ENCODE measurements at places on chromosomes 5 and 9.

- DNase-seq, result no peak
Observed at GRCh38 chr5:112586596-112587062, 151.1 kb upstream of the APC start.

- no peak for DNase-seq
Observed at GRCh38 chr9:8863886-8864544, 1064.4 kb upstream of the DMAC1 start.

DNA sequence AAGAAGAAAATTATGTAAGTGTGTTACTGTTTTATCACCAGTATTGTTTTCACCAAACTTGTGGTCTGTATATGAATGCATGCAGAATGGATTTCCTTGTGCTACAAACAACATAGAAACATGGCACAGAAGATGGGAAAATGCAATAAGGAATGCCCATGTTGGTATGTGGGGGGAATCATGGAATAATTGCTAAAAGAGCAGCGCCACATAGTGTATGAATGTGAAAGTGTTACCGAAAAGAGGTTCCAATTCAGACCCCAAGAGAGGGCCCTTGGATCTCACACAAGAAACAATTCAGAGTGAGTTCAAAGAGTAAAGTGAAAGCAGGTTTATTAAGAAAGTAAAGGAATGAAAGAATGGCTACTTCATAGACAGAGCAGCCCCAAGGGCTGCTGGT, 26.4 kb upstream of the TYRP1 start:
- no peak for DNase-seq

DNA sequence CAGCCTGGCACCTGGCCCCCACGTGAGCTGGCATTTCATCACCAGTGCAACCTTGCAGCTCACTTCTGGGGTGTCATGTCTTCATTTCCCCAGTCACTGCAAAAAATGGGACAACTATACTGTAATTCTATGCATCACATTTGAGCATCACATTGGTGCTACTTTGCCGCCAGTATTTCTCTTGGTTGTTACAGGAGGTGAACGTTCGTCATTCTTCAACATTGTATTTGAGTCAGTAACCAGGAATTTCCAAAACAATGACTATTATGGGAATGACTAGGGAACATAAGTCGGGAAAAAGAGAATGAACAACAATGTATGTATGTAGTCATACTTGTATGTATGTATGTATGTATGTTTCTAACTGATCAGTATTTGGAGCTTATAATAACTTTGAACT, 1278.0 kb downstream of the EFNA5 start:
- DNase-seq, result no peak

GRCh38 chr9:126166291-126166690, 160.3 kb upstream of the MVB12B start:
- DNase-seq, result no peak

GRCh38 chr9:93187047-93187446, 3.1 kb downstream of the WNK2 start:
- DNase-seq, result no peak

DNA sequence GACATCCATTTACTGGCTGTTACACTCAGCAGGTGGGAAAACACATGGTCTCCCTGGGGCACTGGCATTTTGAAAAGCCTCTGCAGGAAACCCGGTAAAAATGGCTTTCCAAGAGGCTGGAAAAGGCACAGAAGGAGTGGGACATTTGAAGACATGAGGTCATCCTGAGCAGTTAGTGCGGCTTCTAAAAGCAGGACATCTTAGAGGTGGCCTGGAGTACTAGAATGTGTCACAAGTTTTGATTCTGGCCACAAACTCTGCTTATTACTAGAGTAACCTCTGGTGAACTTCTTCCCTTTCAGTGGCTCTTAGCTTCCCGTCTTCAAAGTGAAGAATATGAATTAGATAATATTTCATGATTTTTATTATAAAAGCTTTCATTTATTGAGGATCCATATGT, 423.0 kb upstream of the BRINP1 start:
- DNase-seq, result no peak

- DNase-seq, result no peak
Observed at GRCh38 chr5:151081431-151082281, 822 bp upstream of the TNIP1 start.

- no peak for DNase-seq
Observed at GRCh38 chr5:94243612-94244011, 374.8 kb downstream of the KIAA0825 start.

DNA sequence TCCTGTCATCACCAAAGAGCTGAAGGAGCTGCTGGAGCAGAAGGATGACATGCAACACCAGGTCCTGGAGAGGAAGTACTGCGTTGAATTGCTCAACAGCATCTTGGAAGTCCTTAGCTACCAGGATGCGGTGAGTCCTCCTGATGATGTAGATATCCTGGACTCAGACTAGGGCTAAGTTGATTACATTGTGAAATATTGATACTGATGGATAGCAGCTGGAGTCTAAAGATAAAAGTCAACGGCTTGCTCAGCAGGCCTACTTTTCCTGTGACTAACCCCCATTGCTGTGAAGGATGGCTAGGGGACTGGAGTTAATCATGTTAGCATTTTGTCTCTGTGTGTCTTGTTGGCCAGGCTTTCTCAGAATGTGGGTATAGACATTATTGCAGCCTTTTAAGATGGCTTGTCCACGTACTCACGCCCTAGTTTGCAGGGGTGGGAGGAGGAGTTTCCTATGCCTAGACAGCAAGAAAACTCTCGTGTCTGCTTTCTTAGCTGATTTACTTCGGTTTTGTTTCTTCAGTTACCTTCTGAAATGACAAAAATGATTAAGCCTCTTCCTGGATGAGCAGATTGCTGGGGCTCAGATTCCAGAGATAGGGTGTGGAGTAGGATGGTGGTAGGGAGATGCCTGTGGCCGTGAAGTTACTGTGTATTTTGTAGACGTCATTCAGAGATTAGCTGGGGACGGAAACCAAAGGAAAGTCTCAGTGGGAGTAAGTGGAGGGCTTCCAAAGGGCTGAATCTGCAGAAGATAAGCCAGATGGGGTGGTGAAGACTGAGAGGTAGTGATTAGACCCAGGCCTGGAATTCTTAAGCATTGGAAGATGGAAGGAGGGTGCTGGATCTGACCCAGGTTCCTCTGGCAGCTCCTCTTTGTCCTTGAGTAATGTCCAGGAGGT, 166.3 kb downstream of the DOCK2 start:
- DNase-seq, result no peak

DNA sequence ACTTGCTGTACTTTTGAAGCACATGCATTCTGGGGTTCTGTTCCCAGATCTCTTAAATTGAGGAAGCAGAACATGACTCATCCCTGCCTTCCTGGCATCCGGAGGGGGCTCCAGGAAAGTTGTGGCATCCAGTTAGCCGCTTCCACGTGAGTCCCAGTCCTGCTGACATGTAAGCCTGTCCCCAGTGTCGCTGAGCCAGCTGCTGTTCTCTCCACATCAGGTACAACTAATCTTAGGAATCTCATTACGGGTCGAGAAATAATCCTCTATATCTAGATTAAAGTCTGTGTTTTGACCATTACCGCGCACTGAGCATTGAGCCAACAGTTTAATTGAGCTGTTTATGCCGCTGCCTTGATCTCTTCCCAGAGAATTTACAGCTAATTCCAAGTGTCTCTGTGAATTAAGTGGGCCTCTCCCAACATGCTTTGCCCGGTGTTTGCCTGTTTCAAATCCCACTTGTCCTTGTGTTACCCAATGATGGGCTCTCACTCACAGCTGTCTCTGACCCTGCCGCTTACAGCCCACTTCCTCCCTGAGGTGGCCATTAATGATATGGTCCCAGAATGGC, 10.5 kb upstream of the SHB start:
- no peak for DNase-seq

GRCh38 chr5:36661456-36662220, 55.2 kb downstream of the SLC1A3 start:
- DNase-seq, result no peak

GRCh38 chr9:16143947-16144890, 591.4 kb downstream of the CCDC171 start:
- no peak for DNase-seq

DNA sequence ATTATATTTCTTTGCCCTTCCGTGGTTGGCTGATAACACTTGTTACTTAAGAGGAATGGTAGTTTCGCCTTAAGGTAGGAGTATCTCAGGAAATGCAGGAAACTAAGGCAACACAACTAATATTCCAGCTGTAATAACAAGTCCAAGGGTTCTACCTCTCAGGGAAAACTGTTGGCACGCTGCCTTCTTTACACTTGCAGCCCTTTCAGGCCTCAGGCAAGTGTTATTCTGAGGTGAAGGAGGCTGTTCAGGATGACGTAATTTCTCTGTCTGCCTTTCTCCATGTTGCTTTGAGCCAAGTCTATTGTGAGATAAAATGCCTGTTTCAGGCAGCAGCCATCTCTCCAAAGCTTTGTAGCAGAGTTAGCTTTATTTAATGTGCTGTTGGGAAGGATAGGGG, 38.0 kb downstream of the VCAN start:
- no peak for DNase-seq

DNA sequence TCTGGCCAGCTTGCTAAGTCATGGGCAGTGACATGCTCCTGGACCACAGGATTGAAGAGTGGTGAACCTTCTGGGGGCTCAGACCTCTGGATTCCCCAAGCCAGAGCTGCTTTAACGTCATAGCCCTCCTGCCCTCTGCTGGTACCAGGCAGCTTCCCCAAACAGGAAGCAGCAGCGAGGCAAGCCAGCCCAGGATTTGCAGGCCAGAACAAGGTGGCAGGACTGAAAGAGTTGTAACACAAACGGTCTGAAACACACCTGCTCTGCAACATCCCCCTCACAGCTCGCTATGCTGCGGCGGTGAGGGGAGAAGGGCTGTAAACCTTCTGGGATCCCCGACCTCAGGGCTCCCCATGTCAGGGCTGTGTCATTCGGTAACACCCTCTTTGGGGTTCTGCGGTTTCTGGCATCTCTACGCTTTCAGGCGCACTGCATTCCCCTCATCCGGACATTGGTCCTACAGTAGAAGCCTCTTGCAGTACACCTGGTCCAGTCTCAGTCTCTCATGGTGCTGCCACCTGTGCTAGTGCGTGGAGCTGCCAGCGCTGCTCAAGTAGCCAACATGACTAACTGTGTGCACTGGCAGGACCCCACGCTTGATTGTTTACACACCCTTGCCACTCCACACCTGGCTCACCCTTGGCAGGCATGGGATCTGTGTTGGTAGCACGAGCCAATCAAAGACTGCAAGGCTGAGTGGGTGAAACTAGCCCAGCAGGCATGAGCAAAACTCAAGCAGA, 893.3 kb downstream of the PTPRD start:
- no peak for DNase-seq

- DNase-seq, result no peak
Observed at GRCh38 chr9:27371382-27371781, 74.4 kb upstream of the EQTN start.

GRCh38 chr5:179913461-179913860, 5.8 kb upstream of the TBC1D9B start:
- no peak for DNase-seq

- no peak for DNase-seq
Observed at GRCh38 chr9:96172797-96173196, 129.2 kb downstream of the HSD17B3 start.
